Stomach (tissue), 19 donors: ENCODE measurements at places on chromosomes 13 and 19.

GRCh38 chr13:97124915-97125809 is 97.0 kb upstream of the MBNL2 start:
- no peak for DNase-seq

GRCh38 chr13:94513026-94513425 is 33.5 kb upstream of the DCT start:
- no peak for DNase-seq

DNA sequence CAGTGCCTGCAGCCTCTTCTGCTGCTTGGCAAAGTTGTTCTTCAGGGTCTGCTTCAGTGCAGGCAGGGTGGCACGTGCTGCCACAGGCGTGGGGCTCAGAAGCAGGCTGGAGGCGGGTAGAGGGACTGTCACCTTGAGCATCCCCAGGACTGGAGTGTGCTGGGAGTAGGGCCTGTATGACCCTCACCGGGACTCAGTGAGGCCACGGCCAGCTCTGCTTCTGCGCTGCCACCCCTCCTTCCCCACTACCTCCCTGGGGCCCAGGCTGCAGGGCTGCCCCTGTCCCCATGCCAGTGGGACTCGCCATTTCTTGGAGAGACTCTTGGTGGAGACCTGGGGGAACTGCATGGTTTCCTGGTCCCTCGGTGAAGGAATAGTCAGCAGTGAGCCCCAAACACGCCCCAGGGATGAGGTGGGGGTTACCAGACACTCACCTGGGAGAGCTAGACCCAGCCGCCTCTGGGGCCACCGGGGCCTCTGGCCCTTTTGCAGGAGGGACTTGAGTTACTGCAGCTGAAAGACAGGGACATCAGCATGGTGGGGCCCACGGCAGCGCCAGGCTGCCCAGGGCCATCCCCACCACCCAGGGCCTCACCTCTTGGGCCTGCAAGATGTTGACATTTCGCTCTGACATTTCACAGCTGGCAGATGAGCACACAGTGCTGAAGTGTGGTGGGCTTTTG is 29.9 kb downstream of the TUBA3C start:
- no peak for DNase-seq

- DNase-seq, result no peak
Observed at GRCh38 chr19:14103310-14103709, 12.8 kb upstream of the SAMD1 start.

DNA sequence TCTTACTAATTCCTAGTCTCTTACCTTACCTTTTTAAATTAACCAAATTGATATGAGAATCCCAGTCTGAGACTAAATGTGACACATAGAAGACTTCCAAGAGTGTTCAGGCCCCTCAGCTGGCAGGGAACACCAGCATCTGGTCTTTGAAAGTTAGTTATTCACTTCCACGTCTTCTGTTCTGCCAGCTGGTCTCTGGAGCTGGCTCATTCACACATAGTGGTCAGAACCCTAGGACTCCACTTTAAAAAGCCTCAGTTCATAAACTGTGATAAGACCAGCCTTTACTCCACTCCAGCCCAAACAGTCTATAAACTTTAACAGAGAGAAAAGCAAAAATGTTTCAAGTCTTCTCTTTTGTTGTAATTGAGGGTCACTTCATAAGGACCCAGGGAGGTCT is 263.0 kb downstream of the DCT start:
- no peak for DNase-seq

DNA sequence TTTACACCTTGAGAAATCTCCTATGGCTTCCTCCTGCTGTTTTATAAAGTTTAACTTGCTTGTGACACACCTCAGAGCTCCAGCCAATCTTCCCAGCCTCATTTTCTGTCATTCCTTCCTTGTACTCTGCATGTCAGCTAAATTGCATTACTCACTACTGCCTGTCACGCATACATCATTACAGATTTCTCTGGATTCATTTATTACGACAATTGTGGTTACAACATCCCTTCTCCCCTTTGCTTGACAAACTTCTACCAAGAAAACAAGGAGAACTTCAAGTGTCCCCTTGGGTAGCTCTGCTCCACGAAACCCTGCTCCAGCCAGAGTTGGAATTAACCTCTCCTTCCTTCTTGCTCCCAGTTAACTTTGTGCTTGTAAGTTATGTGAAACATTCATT is 22.0 kb upstream of the GPR18 start:
- DNase-seq, result no peak

DNA sequence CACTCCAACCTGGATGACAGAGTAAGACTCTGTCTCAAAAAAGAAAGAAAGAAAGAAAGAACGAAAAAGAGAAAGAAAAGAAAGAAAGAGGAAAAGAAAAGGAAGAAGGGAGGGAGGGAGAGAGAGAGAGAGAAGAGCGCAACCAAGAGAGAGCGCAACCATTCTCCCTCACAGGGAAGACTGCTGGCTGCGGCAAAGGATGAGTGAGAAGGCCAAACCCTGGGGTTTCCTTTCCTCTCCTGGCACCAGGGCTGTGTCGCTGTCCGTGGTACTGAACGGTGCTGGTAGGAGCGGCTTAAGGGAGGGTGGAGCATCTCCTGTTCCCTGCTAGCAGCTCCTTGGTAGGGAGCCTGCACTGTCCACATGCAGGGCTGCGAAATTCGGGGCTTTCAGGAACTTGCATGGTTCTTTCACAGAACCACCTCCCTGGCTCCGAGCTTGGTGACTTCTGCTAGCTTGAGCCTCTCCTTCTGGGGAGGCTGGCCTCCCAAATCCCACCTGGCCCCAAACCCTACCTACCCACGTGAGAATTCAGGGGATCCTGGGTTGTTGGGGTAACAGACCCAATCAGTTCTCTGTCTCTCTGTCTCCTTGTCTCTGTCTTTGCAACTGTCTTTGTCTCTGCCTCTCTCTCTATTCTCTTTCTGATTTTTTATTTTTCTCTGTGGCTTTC is 51.1 kb upstream of the ZNRF4 start:
- DNase-seq, result peak; percentile 95

DNA sequence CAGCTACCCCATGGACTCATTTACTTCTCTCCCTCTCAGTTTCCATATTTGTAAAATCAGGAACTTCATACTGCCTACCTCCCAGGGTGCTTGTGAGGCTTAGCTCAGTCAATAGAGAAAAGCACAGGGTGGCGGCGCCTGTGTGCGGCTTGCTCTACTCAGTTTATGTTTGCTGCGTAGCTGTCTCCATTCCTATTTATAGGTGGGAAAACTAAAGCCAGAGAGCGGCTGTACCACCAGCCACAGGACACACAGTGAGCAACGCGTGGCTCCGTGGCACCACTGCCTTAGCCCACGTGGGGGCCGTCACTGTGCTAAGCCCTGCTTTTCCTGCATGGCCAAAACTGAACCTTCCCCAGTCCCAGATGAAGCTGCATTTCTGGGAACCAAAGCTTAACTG is 292.4 kb downstream of the TEX29 start:
- no peak for DNase-seq

- no peak for DNase-seq
Observed at GRCh38 chr19:51387924-51388389, at the start of gene LIM2. TSS of gene LIM2 (minus strand) at chr19:51387974. CDS start at chr19:51387443, 531 bp downstream.

- no peak for DNase-seq
Observed at GRCh38 chr13:45456196-45456972, 8.4 kb upstream of the COG3 start.

- DNase-seq, result no peak
Observed at GRCh38 chr19:4304538-4305256, at the start of gene FSD1. TSS of gene FSD1 (plus strand) at chr19:4304598. CDS start at chr19:4304747, 149 bp downstream.

- peak; percentile 26 for DNase-seq
Observed at GRCh38 chr13:80251403-80251802, 89.5 kb downstream of the SPRY2 start.

DNA sequence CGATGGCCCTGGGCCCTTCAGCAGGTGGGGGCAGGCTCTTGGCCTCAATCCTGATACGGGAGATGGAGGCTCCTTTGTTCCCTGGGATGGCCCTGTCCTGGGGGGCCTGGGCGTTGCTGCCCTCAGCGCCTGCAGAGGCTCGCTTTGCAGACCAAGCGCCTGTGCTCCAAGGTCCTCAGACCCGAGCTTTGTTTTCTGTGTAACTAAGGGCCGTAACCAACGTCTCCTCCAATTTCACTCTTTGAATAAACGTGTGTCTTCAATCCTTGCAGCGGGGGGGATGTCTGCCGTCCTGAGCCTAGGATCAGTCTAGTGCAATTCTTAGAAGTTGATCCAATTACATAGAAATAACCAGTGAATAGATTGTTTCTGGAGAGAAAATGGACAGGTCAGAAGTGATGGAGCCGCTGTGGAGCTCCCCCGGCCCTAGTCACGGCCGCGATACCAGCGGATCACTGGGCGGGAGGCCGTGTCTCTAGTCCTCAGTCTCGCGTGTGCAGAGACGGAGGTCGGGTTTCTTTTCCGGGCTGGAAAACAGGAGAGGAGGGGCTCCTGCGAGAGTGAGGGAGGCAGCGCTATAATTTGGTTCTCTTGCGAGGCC is 5.3 kb downstream of the PTBP1 start:
- no peak for DNase-seq

GRCh38 chr13:105814219-105814901 is 721.1 kb downstream of the EFNB2 start:
- no peak for DNase-seq

DNA sequence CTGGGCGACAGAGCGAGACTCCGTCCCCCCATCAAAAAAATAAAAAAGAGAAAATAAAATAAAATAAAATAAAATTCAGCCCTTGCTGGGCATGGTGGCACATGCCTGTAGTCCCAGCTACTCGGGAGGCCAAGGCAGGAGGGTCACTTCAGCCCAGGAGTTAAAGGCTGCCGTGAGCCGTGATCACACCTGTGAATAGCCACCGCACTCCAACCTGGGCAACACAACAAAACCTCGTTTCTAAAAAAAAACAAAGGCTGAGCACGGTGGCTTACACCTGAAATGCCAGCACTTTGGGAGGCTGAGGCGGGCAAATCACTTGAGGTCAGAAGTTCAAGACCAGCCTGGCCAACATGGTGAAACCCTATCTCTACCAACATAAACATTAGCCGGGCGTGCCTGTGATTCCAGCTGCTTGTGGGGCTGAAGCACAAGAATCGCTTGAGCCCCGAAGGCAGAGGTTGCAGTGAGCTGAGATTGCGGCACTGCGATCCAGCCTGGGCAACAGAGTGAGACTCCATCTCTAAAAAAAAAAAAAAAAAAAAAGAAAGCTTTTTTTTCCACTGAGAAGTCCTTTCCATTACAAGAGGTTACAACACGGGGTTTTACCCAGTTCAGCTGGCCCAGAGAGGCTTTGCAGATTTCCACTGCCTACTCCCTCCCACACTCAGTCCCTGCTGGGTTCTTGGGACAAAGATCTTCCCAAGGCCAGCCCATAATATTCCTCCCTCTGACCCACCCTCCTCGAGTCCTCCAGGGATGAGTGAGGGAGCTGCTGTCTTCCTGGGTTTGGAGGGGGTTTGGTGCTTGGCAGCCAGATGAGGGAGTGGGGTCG is 6.4 kb downstream of the ANGPTL4 start:
- no peak for DNase-seq

- DNase-seq, result peak; percentile 52
Observed at GRCh38 chr19:45305421-45305820, 17.3 kb downstream of the CKM start.

DNA sequence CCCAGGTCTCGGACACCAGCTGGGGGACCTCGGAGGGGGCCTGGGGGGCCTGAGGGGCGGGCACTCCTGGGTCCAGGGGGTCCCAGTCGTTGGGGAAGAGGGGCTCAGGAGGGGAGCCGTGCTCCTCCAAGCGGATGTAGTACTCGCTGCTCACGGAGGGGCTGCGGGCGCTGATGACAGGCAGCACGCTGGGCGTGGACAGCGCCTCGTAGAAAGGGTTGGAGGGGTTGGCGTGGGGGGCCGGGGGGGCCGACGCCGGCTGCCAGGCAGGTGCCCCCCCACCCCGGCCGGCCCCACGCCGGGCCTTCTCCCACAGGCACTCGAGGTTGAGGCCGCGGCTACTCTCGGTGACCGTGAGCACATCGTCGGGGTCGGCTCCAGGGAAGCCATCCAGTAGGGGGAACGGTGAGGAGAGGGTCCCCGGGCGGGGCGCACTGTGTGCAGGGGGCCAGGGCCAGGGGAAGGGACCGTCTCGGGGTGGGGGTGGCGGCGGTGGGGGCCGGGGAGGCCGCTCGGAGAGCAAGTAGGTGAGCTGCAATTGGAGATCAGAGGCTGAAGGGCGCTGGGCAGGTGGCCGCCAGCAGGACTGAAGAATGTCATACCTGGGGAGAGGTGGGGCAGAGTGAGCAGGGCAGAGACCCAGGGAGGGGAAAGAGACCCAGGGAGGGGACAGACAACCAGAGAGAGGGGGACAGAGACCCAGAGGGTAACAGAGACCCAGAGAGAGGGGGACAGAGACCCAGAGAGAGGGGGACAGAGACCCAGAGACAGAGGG is 12.1 kb downstream of the LMTK3 start:
- DNase-seq, result peak; percentile 17

DNA sequence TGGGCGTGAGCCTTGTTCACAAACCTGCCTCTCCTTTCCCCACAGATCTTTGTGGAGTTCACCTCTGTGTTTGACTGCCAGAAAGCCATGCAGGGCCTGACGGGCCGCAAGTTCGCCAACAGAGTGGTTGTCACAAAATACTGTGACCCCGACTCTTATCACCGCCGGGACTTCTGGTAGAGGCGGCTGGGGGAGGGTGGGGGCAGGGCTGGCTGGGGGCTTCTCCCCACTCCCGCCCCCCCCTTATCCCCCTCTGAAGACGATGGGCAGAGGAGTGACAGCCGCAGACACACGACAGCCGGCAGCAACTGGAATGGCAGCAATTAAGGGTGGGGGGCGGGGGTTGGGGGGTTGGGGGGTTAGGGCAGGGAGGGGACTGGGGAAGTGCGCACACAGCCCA is 1.1 kb upstream of the EPN1 start:
- DNase-seq, result no peak

- DNase-seq, result no peak
Observed at GRCh38 chr13:27925220-27925991, 5.6 kb downstream of the PDX1 start.

GRCh38 chr13:27264648-27265047 is 6.0 kb upstream of the RASL11A start:
- no peak for DNase-seq

DNA sequence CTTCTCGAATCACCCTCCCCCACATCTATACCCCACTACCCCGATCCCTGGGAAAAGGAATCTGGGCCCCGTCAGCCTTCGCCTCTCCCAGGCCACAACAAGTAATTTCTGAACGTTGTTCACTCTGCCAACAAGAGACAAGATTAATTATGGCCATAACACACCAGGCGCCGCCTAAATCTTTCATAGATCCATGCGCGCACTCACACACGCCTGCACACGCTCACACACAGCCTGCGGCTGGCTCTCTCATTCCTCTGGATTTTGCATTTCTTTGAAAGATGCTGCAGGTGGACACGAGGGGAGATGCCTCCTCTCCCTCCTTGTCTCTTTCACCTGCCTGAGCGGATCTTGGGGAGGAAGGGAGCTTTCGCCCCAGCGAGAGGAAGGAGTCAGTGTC is 17.1 kb downstream of the ZNRF4 start:
- DNase-seq, result peak; percentile 63

DNA sequence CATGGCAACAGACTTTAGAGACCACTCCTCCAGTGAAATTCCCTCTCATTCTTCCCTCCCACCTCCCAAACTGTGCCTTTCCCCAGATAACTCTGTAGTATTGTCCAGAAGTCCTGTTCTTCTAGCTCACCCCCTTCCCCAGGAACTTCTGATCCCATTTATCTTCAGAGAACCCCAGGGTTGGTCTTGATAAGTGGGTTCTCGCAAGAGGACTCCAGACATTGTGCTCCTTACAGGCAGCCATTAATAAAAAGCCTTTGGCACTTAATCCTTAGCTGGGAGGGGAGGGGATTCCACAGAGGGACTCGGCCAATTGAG is 1.9 kb downstream of the LTBP4 start:
- DNase-seq, result no peak

GRCh38 chr13:30346153-30346788 is 38.9 kb upstream of the KATNAL1 start:
- DNase-seq, result peak; percentile 33
